Amygdala (tissue), 56 donors: ENCODE measurements at places on chromosomes 4 and X.

- DNase-seq: no peak
Measured at GRCh38 chr4:16652732-16653305, 245.6 kb downstream of the LDB2 start.

GRCh38 chr4:169397762-169398161 lies 127.0 kb upstream of the SH3RF1 start:
- peak; percentile 19 for DNase-seq

- no peak for DNase-seq
Measured at GRCh38 chr4:186554914-186555827, at the start of gene MTNR1A. Gene MTNR1A, minus strand, starts transcription at chr4:186555567. Its CDS starts 202 bp downstream, at chr4:186555365.

DNA sequence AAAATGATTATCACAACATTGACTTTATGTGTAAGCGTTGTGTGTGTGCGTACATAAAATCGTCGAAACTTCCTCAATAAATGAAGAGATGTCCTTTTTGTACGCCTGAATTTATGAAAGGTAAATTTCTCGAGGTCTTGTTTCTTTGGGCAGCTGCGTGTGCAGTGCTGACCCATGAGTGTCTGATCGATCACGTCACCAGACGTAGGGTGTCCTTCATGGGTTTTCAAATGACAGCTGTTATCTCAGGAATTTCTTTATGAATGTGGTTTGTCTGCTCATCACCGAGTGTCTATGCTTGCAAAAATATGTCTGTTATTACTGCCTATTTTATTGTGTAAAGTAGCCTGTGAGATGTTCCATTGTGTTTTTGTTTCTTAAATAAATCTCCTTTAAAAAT lies 67.7 kb upstream of the GPR78 start:
- no peak for DNase-seq

DNA sequence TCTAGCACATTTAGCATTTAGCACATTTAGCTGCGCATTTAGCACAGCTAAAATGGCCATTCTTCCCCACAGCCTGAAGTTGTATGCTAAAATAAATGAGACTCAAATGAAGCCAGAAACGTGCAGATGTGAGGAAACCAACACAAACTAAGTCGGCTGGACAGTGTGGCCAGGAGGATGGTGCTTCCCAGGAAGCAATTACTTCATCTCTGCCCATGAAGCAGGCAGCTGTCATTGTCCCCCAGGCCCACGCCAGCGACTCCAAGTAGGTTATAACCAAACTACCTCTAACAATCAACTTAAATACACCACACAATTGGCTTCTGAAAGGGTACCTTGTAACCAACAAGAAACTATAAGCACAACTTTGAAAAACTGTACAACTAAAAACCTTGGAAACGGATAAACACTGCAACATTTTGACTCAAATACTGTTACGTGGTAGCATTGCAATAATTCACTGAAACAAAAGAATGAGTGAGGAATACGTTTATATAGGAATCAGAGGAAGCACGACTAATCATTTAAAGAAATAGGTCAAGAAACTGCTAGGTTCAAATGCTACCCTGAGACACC lies 39.2 kb downstream of the AFAP1 start:
- DNase-seq: no peak

GRCh38 chr4:59770601-59771264 lies 1429.4 kb upstream of the ADGRL3 start:
- no peak for DNase-seq

- no peak for DNase-seq
Measured at GRCh38 chr4:167966143-167966542, 126.2 kb upstream of the ANXA10 start.

DNA sequence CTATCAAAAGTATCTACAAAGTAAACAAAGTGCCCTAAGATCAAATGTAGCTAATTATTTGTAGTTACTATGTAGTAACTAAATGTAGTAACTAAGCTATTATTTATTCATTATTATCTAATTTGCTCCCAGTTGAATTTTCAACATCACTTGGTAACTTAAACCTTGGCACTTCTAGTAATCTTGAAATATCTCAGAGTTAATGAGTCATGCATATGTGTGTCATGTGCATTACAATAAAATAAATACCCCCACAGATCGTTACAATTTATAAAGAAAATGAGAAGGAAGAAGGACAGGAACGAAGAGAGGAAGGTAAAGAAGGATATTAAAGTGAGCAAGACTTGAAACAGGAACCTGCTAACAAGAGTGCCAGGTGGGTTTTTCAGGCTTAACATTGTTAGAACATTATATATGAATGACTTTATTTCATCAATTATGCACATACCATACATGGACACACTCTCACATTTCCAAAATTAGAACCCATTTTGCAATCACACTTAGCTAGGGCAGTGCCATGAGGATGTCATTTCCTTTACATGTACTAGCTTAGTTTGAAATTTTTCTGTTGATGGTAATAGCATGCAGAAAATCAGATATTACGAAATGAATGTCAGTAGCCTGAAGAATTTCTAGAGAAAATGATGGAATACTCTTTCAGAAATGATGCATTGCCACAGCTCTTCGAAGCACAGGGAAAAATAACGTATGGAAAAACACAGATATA lies 1670.4 kb upstream of the AGA start:
- DNase-seq: no peak

GRCh38 chrX:10187421-10187820 lies 30.6 kb downstream of the CLCN4 start:
- no peak for DNase-seq

- no peak for DNase-seq
Measured at GRCh38 chr4:8277356-8278008, 7.9 kb downstream of the HTRA3 start.

GRCh38 chrX:12681047-12681446 lies 110.2 kb upstream of the PRPS2 start:
- DNase-seq: no peak

DNA sequence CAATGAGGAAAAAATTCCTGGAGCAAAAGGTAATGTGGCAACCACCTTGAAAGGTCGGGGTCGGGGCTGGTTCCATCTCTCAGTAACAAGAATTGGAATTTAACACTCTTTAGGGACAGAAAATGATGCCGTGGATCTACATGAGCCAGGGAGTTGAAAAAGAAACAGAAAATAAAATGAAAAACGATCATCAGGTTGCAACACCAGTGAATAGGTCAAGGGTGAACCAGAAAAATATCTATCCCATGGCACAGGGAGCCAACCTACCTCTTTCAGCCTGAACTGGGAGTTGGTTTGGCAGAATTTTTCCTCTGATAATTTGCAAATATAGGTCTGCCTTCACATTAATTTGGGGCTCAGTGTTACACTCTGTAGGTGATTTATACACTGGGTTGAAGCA lies 93.7 kb downstream of the C4orf33 start:
- DNase-seq: no peak

DNA sequence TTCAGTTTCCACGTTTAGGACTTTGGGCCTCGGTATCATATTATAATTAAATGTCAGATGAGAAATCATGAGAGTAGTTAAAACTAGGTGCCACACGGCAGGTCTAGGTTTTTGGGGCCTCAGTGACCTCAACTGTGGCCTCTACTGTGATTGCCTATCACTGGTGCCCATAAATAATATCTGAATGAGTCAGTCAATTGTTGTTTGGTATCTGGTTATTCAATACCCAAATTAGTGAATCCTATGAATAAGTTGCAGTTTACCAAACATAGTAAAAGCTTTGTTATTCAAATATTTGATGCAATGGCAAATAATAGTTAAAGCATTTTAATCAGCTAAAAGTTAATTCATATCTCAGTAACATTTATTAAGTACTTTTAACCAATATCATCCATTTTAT lies 188.8 kb downstream of the PPP3CA start:
- no peak for DNase-seq

GRCh38 chrX:149717803-149718202 lies 5.9 kb downstream of the MAGEA11 start:
- DNase-seq: no peak

DNA sequence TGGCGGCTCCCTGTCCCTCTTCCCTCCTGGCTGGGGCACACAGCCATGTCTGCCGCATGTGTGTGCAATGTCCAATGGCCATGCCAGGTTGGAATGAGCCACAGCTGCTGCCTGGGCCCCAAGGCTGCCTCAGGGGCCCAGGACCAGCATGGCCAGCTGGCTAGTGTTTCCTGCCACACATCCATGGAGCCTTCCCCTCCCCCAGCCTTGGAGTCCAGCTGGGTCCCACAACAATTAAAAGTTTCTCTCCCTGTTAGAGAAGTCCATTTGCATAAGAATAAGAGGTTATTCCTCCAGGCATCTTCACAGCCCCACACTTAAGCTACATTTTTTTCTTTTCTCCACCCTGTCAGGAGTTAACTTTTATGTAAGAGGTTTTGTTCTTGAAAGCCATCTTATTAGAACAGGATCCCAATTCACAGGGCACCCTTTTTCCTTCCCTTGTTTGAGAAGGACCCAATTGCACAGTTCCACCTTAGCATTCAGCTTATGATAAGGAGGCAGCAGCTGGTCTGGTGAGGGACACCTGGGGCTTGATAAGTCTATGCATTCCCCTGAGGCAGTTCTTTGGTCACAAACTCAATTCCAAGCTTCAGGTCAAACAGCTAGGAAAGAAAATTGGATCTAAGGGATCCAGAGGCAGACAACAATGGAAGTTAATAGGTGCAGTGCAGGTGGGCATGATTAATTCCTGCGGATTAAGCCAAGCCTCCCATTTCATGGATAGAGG lies 963.3 kb upstream of the GRIA3 start:
- no peak for DNase-seq

DNA sequence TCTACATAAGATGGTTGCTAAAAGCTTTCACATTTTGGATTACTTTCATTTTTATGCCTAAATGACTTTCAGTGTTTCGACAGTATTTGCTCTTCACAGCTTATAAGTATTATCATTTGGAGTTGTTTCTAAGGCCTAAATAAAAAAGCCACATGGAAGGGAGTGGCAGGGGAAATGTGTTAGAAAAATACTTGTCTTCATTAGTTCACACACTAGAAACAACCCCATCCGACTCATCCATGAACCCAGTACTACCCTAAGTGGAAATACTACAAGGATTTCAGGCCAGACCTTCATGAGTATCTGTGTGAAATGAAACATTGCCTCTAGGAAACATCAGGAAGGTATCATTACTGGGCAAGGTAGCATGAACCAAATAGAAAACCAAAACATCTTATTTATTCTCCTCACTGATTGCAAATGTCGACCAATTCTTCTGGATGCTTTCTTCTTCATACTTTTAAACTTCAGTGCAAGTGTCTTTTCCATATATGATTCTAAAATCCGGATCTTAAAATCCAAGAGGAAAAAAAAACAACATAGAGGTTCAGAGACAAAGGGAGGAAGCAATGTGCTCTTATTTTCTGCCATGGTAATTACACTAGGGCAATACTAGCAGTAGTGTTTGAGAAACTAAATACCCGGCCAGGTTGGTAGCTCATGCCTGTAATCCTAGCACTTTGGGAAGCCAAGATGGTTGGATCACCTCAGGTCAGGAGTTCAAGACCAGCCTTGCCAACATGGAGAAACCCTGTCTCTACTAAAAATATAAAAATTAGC lies 349.4 kb downstream of the ARHGAP24 start:
- DNase-seq: no peak

DNA sequence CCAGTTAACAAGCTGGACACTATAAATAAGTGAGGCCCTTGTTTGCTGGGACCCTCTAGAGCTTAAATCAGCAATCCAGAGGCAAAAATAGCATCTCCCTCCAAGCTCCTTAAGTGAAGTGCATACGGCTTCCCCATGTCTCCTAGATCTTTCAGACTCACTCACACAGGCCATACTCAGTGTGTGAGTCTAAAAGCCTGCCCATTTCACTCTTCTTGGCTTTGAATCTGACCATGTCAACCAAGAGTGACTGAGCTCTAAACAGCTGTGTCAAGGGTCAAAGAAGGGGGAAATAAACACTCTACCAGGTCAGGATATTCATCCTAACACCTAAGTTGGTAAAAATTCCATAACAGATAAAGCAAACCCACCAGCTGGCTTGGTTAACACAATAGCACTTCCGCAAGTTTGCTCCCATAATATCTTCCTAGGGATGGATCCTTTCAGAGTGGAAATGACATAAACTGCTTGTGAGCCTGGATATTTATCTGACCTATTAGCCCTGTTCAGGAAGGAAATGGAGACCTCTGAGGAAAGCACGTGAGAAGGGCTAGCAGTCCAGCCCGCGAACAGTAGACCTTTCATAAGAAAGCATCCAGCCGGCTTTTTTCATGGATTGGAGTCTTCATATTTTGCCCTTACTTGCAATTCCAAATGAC lies 65.6 kb downstream of the MID1 start:
- no peak for DNase-seq

DNA sequence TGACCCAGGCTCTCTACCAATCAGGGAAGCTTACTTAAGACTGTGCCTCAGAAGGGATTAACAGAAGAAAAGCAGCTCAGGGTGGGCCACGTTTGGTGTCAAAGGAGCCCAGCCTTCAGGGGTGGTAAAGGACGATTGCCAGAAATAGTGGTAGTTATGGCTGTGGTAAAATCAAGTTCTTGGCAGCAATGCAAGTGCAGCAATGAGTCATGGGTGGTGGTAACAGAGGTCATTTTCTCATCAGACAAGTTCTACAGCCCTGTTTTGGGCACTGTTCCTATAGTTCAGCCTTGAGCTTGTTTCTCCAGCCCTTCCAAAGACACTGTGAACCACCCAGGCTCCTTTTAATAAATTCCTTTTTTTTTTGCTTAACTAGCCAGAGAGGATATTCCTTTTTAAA lies 120.3 kb downstream of the EFHC2 start:
- DNase-seq: no peak

- DNase-seq: no peak
Measured at GRCh38 chrX:119424999-119425398, 25.9 kb downstream of the SLC25A43 start.

GRCh38 chrX:38233891-38234667 lies 13.4 kb upstream of the SRPX start:
- DNase-seq: no peak

GRCh38 chr4:24862073-24862751 lies 50.6 kb downstream of the CCDC149 start:
- DNase-seq: no peak

GRCh38 chr4:158786955-158787354 lies 18.1 kb downstream of the FNIP2 start:
- DNase-seq: no peak

- no peak for DNase-seq
Measured at GRCh38 chrX:68193786-68194185, 239.5 kb downstream of the OPHN1 start.

- no peak for DNase-seq
Measured at GRCh38 chrX:15680401-15680800, 15.8 kb upstream of the CLTRN start.

DNA sequence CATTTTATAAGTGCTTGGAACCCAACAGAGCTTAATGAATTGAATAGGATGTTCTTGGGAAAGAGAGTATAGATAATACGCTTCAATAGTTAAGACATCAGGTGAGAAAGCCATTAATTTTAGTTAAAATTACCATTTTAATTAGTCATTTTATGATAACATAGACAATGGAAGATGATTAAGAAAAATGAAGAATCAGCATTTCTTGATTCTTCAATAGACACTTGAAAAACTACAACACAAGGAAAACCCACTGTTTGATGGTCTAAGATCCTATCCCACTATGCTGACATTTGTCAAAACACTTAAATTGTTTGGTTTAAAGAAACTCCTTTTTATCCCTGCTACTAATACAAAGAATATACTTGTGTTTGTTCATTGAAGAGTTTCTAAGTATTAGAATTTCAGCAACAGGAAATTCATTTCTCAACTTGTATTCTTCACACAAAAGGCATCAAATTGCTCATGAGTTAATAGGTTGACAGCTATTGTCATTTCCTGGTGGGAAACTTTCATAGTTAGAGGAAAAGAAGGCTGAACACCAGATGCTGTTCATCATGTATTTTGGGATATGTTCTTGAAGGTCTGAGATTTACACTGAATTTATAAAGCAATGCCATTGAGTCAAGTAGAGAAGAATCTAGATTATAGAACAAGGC lies 9.6 kb upstream of the CXCL2 start:
- DNase-seq: no peak
